GM23248 (cell line): ENCODE measurements at places on chromosomes 12 and 14.
A peak's percentile ranks its signal among the peaks of the same experiment; 100 is the strongest.

DNA sequence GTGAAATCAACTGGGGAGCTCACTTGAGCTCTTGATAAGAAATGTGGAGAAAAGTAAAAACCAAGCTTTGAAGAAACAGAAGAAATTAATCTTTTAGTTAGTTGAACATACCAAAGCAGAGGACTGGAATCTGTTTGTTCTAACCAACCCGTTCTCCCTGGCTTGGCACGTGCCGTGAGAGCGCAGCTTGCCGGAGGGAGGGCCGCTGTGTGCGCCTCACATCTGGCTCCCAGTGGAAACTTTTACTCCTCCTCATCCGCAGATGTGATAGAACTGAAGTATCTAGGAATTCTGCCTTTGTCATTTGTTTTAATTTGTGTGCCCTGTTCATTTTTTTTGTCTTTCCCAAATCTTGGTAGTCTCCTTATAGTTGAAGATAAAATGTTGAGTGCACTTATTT, 64.9 kb downstream of the DDX51 start:
- DNase-seq: no peak

GRCh38 chr12:7130701-7131501, 730 bp downstream of the CLSTN3 start:
- DNase-seq: peak; percentile 66

DNA sequence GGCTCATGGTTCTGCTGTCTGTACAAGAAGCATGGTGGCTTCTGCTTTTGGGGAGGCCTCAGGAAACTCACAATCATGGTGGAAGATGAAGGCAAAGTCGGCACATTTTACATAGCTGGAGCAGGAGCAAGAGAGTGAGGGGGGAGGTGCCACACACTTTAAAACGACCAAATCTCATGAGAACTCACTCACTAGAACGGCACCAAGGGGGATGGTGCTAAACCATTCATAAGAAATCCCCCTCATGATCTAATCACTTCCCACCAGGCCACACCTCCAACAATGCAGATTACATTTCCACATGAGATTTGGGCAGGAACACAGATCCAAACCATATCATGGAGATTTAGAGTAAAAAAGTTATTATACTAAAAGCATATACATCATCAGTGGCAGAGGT, 13.6 kb upstream of the LEMD3 start:
- DNase-seq: no peak

DNA sequence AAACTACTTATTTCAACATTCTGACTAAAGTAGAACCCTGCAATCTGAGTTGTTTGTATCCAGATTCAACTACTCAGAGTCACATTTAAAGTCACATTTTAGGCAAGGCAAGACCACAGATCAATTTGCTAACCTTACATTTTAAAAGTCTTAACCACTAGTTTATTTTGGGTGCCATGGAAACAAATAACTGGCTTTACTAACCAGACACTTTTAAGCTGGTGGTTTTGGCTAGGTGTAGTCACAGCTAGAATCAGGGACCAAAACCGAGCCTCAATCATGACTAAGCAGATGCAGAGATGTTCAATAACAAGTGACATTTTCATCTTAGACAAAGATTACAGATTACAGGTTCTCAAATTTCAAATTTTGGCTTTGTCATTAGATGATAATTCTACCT, 115.3 kb downstream of the PDE6H start:
- DNase-seq: no peak

DNA sequence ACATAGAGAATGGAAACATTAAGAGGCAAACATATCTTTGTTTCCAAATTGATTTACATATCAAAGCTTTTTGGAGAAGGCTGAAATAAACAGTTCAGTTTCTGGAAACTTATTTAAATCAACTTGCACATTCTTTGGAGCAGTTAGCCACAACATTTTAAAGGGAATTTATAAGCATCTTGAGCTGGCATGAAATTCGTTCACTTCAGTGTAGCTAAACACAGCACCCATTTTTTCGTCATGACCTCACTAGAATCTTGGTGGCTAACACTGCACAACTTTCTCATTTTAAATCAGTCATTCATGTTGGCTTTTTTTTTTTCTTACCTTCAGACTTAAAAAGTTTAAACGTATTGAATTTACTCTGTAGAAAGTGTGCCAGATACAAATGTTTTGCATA, 1139.9 kb upstream of the FLRT2 start:
- DNase-seq: no peak

DNA sequence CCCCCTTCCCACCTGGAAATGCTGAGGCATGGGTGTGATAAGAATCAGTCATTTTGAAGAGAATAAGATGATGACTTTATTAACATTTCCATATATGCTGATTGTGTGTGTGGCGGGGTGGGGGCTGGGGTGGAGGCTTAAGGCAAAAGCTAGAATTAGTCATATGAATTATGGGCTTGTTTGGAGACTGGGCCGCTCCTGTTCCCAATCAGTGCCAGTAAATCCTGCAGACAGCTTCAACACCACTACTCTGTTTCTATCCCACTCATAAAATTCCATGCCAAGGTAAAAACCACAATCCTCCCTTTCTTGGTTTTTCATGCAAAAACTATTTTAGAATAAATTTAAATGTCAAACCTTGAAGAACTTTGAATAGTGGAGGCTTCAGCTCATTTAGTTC, 29.9 kb upstream of the SLC38A2 start:
- DNase-seq: peak; percentile 84

DNA sequence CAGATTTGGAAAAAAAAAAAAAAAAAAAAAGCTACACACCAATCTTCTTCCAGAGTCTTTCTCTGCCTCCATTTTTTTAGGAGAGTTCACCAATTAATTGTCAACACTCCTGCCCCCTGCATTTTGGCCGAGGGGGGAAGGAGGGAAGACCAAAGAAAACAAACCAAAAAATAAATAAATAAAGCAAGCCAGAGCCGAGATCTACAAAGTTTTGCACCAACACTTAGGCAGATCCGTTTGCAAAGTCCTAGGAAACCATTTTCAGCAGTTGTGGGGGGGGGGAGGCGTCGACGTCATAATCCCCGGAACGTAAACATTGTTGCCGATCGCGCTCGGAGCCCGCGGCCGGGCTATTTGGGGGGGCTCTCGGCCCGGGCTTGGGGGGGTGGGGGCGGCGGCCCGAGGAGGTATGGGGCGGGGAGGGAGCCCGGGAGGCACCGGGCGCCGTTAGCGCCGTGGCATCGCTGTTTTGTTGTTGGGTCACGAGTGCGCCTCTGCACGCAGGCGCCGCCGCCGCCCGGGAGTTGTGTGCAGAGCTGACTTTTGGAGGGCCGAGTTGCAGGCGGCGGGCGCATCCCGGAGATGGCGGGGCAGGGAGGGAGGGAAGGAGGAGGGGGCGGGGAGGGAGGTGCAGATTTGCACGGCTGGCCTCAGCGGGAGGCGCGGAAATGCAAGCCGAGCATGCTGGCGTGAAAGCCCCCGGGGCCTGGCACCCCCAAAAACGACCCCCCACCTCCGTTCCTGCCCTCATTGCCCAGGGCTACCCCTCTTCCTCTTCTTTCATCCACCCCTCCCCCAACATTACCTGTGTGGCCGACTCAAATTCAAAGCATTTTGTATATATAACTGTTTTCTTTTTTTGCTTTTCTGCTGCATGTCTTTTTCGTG, 598 bp downstream of the KDM2B start:
- DNase-seq: peak; percentile 87

- DNase-seq: no peak
Measured at GRCh38 chr12:94674051-94674451, 23.7 kb upstream of the TMCC3 start.

DNA sequence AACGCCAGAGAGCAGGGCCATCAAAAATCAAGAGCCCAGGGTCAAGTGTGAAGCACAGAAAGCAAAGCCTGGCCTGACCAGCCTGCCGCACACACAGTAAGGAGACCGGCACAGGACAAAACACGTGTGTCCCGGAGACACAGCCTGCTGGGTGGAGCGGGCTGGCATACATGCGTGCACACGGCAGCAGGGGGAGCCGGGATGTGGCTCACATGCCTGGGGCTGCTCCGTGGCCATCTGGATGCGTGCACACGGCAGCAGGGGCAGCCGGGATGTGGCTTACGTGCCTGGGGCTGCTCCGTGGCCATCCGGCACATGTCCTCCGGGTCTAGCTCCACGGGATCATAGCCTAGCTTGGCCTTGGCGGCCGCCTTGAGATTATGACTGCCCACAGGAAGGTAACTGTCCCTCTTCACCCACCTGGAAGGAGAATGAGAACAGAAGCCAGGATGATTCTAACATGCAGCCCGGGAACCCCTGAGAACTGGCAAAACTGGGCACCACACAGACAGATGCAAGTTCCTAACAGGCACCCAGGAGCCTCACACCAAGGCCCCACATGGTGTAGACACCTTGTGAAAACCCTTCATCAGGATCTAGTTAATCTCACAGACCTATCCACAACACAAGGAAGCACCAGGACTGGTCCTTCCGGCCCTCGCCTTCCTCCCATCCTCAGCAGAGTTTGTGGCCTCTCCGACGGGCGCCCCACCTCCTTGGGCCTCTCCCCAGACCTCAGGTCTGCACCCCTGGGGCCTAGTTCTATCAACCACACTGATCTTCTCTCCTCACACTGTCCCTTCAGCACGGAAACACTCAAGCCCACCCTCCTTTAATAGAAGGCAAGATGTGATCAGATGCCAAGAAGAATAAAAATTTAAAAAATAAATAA, 13.6 kb downstream of the POLE start:
- no peak for DNase-seq

DNA sequence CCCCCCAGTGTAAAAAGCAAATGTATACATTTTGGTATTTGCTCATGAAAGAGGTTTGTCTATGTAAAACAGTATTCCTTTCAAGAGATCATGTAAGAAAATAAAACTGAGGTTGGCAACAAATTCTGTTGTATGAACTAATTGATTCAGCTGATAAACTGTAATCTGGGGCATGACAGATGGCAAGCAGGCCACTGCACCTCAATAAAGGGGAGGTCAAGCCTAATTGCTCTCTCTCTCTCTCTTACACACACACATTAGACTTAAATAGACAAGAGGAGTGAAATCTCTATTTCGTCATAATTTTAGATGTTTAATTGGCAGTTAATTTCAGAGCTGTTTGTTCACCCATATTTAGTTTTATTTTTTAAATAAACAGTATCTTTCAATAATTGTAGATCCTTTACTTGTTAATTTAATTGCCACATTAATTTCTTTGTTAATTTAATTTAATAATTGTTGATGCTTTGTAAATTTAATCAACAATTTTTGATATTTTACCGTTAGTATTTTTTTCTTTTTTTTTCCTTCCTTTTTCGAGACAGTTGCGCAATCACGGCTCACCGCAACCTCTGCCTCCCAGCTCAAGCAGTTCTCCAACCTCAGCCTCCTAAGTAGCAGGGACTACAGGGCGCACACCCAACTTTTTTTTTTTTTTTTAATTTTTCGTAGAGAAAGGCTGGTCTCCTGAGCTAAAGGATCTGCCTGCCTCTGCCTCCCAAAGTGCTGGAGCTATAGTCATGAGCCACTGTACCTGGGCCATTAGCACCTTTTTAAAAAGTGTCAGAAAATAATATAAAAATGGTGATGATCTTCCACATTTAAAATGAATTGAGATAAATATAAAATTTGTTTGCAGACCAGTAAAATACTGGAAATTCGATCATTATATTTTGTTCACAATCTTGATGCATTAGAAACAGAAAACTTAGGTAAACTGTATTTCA, 577.7 kb downstream of the SLC16A7 start:
- DNase-seq: no peak

DNA sequence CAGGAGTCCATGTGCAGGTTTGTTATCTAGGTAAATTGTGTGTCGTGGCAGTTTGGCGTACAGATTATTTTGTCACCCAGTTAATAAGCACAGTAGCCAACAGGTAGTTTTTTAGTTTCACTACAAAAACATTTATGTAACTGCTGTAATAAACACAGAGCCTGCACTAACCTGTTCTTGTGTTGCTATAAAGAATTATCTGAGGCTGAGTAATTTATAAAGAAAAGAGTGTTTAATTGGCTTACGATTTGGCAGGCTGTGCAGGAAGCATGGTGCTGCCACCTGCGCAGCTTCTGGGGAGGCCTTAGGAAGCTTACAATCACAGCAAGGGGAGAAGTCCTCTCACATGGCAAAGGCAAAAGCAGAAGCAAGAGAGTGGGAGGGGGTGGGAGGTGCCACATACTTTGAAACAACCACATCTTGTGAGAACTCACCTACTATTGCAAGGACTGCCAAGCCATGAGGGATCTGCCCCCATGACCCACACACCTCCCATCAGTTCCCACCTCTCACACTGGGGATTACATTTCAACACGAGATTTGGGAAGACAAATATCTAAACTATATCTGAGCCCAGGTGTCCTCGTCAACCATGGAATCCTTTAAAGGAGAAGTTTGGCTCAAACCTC, 266.4 kb upstream of the GRIP1 start:
- DNase-seq: no peak

GRCh38 chr12:7327918-7328317, 24.0 kb downstream of the ACSM4 start:
- peak; percentile 4 for DNase-seq

- no peak for DNase-seq
Measured at GRCh38 chr12:24797901-24798300, 151.0 kb downstream of the BCAT1 start.

DNA sequence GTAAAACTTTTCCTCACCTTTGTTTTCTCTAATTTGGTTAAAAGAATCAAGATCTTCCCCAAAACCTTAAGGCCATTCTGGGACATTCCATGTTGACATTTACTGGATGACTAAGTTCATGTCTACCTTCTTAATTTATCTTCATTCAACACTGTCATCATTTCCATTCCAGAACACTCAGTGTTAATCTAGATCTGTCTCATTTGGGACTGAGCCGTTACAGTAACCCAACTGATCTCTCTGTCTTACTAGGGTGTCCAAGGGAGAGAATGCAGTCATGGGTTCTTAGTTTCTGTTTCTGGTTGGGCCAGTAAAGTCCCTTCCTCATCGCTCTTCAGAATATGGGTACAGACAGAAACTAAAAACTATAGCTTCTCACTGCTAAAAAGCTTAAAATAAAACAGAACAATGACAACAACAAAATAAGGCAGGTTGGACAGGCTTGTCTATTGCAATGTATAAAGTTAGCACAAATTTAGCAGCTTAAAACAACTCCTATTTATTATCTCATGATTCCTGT, 144.8 kb downstream of the ASCL1 start:
- DNase-seq: no peak

GRCh38 chr12:120820884-120821510, 83.2 kb downstream of the SPPL3 start:
- DNase-seq: no peak
